Activated T-cell treated with anti-CD3 and anti-CD28 coated beads, Interleukin-2, amount 50 U/mL, for 48 hours (primary cell): ENCODE measurements at places on chromosomes 2 and 18.

GRCh38 chr2:95158441-95158840, 1.2 kb downstream of the ZNF514 start:
- no peak for DNase-seq

DNA sequence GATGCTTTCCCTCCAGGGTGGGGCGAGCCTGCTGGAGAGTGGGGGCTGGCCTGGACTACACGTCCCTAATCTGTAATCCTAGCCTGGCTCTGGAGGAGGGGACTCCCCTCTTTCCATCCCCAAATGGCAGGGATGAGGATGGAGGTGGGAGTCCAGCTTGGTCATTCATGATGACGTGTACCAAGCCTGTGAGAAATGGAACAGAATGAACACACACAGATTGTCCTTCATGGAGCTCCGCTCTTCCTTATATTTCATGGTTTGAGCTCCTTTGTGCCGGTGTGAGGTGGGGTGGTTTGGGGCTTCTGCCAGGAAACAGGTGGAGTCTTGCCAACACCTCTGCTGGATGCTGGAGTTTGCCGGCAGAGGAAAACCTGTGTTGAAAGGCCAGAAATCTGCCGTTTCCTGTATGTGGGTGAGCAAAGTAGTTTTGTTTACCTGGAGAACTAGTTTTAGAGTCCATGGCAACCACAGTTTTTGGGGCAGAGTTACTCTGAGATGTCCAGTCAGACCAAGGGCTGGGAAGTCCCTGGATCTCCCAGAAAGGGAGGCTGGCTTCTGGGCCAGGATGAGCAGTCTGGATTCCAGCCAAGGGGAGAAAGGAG, 417.6 kb upstream of the MEX3C start:
- DNase-seq: no peak

- DNase-seq: no peak
Measured at GRCh38 chr2:140770645-140771044, 1360.2 kb downstream of the LRP1B start.

GRCh38 chr18:32346671-32347070, 124.0 kb downstream of the GAREM1 start:
- no peak for DNase-seq
